Stimulated activated CD8-positive, alpha-beta memory T cell treated with anti-CD3 and anti-CD28 coated beads, Interleukin-15, amount 100 ng/mL, for 1 hour (primary cell): ENCODE measurements at places on chromosomes 16 and 17.

DNA sequence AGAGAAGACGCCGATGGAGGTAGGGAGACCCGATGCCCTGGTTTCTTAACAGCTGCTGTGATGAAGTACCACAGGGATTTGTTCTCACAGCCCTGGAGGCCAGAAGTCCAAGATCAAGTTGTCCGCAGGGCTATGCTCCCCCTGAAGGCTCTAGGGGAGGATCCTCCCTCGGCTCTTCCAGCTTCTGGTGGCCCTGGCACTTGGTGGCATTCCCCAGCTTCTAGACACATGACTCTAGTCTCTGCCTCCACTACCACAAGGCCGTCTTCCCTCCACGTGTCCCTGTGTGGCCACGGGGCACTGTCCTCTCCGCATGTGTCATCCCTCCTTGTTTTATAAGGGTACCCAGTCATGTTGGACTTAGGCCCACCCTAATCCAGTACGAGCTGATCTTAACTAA is 375.2 kb downstream of the SLC39A11 start:
- no peak for DNase-seq

DNA sequence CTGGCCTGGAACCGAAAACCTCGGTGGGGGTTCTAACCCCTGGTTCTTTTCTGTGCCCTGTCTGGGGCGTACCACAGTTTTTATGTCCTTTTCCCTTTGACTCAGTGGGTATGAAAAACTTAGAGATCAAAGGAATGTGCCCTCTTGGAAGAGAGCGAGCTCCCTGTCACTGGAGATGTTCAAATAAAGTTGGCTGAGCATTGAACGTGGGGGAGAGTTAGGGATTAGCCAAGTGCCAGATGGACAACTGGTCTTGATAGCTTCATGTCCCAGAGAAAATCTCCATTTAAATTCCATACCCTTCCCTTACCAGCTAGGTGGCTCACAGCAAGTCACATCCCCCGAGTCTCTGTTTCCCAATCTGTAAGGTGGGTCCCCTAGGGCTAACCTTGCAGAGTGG is 9.5 kb downstream of the ADGRG1 start:
- no peak for DNase-seq

DNA sequence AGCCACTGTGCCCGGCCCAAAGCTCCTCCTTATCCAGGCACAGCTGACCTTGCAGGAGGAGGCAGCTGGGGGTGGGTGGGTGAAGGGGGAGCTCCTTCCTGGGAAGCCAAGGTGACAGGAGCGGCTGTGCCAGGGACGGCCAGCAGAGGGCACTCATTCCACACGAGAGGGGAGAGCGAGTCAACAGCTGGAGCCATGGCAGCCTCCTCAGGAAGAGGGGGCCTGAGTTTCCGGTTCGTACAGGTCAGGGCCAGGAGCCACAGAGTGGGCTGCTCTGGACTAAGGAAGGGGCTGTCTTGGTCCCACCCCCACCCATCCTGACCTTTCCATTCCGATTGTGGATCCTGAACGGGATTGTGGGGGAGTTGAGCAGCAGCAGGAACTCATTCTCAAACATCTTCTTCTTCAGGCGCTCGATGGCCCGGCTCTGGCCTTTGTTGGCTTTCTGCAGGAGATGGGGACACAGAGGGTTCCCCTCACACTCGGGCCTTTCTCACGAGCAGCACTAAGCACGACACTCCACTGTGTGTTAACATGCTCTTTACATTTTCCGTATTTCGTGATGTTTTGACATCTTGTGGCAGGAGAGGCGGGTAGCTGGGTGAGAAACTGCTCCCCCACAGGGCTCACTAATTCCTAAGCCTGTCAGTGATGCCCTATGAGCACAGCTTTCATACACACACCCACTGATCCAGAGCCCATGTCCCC is 61.6 kb downstream of the TIMM22 start:
- peak; percentile 32 for DNase-seq

DNA sequence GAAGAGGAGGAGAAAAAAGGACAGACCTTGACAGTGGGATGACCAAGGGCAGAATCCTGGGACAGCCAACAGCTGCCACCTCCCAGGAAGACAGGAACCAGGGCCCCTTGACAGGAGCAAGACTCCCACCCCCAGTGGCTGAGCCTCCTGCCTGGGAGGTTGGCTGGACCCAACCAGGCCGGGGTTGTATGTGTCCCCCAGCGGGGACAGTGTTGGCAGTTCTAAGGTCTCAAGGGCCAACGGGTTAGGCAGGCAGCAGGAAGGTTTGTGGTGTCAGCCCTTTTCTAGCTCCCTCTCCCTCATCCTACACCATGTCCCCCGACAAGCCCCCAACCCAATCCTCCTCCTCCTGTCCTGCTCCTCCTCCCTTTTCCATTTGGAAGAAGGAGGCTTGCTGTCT is 126.2 kb downstream of the MRM1 start:
- DNase-seq = no peak

GRCh38 chr17:33847900-33848299 is 407.2 kb upstream of the CCL2 start:
- DNase-seq = no peak

DNA sequence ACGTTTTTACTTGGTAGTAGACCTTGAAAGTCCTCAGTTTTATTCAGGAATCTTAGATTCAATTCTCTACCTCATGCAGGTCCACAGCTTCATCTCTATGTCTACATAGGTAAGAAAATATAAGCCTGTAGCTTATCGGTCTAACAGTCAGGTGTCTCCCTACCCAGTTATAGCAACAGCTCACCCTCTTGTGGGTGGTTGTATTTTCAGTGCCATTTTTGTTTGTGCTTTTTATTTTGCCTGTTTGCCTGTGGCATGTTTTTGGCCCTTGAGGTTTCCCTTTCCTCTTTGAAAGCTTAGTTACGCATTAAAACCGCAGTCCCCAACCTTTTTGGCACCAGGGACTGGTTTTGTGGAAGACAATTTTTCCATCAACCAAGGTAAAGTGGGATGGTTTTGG is 23.6 kb upstream of the WIPI1 start:
- no peak for DNase-seq

DNA sequence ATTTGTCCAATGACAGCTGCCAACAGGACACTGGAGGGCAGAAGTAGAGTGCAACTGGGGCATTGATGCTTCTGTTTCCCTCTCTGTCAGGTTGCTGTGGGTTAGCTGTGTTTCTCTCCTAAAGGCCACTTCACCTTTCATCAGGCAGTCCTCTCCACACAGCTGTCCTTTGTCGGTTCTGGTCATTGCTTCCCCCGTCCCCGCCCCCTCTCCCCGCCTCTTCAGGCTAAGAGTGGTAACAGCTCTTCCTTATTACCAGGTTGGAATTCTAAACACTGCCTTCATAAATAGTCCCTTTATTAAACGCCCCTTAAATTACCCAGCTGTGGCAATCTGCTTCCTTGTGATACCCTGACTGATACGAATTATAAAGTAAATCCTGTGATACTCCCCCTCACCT is 31.8 kb upstream of the NSRP1 start:
- DNase-seq = no peak

DNA sequence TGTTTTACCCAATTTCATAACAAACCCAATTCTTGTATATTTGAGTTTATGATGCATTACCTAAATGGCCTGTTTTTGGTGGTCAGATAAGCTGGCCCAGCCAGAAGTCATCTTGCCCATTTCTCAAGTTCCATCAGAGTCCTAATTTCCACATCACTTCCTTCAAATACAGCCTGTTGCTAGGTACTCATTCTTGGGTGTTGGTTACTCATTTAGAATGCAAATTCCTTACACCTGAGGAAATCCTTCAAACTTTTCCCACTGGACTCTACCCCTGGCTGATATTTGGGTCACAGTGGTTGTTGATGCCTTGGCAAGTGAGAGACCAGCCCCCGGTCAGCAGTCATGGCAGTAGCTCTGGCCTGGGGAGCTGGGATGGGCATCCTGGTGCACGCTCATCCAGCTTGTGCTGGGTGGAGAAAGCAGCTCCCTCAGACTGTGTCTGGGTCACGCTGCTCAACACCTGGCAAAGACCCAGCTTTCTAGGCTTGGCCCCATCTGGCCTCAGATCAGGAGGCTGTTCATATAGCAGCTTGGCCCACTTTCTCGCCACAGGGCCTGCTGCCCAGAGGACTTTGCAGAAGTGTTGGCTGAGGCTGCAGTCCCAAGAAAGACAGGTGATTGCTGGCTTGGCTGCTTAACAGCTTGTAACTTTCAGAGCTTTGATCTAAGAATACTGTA is 25.8 kb downstream of the WSB1 start:
- no peak for DNase-seq

DNA sequence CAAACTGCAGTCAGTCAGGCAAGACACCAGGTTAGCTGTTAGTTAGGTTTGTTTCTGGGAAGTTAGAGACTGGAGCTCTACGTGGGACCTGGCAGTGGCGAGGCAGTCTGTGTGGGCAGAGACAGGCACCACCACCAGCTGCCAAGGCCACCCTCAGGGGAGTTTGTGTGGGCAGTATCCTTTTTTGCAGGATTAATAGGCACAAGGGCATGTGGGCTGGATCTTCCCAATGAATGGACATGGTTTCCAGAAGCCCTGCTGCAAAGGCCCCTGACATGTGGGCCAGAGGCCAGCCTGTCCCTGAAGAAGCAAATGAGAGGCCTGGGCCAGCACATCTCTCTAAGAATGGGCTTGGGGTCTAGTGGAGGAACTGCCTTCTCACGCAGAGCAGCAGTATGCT is 19.2 kb upstream of the SREBF1 start:
- no peak for DNase-seq

GRCh38 chr16:1561266-1561665 is 27.8 kb downstream of the TMEM204 start:
- no peak for DNase-seq

GRCh38 chr17:57530508-57530907 is 214.6 kb downstream of the CCDC182 start:
- no peak for DNase-seq

DNA sequence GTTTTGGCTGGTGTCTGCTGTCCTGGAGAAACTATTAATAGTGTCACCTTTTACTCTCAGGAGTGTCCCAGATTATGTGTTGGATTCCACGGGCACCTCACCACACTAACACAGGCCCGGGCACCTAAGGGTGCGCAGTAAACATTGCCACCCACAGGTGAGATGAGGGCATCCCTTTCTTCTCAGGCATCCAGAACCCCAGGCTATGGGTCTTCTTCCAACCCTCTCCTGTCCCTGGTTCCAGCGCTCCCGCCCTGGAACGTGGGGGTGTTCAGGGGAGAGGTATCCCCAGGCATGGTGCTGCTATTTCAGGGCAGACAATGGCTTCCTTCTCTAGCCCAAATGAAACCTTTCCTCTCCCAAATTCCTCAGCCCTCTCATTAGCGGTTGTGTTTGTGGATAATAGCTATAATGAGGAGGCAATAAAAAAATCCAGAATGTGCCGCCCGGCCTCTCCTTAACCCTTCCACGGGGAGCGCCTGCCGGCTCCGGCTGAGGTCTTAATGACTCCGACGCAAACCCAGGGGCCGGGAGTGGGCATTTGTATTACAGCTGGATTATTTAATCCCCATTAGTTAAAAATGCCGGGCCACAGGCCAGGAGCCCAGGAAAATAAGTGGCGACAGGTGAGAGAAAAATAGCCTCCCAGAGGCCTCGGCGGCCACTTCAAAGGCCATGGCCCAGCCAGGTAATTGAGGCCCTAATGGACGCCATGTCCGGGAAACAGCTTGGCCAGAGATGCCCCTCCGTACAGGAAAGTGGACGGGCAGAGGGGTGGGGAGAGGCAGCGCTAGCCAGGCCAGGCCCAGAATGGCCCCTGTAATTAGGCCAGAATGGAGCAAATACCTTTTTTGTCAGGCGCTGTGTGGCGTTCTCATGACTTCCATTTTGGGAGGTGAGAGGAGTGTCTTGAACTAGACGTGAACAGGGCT is 102.8 kb downstream of the IRX5 start:
- no peak for DNase-seq

DNA sequence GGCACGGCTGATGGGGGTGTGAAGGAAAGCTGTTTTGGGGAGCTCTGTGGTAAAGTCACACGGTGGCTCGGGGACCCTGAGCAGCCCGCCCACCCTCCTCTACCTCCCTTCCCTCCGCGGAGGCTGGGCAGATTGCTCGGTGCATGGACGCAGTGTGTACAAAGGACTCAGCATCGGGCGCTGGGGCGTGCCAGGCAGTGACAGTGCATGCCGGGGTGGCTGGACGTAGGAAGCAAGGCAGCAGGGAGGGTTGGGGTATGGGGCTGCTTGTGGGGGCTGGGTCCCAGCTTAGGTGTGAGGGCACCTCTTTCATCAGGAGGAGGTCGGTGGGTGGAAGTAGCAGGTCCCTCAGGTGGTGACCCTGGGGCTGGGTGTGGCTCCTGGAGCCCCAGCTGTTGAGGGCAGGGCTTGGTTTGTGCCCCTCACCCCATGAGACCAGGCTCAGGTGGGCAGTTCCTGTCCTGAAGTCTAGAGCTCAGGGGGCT is 159.9 kb upstream of the GSE1 start:
- DNase-seq = no peak

GRCh38 chr17:73297934-73298861 is 13.6 kb downstream of the CDC42EP4 start:
- DNase-seq = no peak

DNA sequence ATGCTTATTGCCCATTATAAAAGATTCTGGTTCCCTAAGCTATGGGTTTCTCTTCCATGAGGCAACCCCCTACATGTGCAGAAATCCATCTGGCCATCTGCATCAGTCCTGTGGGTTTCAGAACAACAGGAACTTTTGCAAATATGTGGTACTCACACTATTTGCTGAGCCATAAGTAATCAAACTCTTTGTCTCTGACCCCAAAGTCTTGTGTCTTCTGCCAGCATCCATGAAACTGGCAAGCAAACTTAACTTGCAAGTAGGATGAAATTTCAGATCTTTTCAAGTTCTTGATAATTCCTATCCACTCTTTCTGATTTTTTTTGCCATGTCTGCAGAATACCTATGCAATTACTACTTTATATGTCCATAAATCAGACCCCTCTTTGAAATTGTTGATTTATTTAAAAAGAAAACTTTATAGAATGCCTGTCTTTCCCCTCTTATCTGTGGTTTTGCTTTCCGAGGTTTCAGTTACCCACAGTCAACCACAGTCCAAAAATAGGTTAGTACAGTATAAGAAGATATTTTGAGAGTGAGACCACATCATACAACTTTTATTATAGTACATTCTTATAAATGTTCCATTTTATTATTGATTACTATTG is 158.4 kb upstream of the IRX3 start:
- DNase-seq = no peak

- DNase-seq = no peak
Observed at GRCh38 chr16:80103463-80103862, 437.3 kb upstream of the DYNLRB2 start.

- DNase-seq = no peak
Observed at GRCh38 chr17:36742267-36743000, 141.1 kb downstream of the MRM1 start.
